Muscle of leg (tissue), 16 donors: ENCODE measurements at places on chromosomes 1 and 21.

DNA sequence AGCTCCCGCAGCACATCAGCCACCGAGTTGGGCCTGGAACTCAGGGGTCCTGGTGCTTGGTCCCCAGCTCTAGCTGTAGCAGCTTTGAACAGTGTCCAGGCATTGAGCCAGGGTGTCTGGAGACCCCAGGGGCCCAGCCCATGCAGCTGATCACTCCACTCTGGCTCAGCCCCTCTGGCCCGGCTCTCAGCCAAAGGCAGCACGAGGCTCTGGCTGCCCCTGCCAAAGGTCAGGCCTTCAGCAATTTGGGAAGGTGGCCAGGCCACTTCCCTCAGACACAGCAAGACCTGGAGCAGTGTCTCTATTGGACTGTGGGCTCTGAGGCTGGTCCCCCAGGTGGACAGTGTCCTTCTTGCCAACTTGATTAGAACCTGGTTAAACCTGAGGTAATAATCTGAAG lies 34.4 kb upstream of the RNF19B start:
- DNase-seq: peak; percentile 47

GRCh38 chr1:40679165-40679953 lies 12.1 kb upstream of the NFYC start:
- no peak for DNase-seq

DNA sequence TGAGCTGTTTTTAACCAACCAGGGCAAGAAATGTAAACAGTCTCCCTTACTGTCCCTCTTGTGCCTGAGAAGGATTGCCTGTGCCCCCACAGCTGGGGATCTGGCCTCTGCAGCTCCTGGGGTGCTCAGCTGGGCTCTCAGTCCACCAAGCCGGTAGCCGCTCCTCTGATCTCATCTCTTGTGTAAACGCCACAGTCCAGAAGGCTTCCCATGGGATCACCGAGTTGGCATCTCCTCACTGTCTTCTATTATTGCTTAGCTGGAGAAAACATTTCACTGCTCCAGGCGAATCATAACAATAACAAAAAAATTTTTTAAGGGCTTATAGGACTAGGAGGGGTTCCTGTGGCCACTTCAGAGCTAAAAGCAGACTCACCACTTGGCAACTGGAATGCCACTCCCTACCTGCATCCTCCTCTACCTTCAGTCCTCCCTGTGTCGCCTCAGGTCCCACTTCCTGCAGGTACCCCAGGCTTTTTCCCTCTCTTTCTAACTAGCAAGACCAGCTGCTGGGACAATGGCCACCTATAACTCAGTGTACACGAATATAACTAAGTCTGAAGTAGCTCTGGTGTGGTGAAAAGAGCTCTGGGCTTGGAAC lies 75.8 kb downstream of the ATP1A1 start:
- no peak for DNase-seq

DNA sequence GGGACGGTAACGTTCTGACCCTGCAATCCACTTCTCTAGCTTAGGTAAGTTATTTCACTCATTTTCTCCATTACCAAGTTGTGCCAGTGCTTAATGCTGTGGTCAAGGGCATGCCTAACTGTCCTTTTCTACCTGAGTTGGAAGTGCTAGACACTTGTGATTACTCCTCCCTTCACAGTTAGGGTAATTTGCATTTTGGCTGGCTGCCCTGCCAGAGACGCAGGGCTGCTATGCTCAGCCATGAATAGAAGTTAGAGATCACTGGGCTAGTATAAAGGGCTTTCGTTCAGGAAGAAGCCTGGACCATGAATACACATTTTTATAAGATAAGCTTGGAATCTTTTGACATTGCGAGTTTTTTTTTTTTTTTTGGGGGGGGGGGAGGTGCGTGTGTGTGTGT lies 633.2 kb upstream of the NEGR1 start:
- no peak for DNase-seq

GRCh38 chr21:42384989-42385388 lies 10.9 kb downstream of the TMPRSS3 start:
- DNase-seq: no peak

DNA sequence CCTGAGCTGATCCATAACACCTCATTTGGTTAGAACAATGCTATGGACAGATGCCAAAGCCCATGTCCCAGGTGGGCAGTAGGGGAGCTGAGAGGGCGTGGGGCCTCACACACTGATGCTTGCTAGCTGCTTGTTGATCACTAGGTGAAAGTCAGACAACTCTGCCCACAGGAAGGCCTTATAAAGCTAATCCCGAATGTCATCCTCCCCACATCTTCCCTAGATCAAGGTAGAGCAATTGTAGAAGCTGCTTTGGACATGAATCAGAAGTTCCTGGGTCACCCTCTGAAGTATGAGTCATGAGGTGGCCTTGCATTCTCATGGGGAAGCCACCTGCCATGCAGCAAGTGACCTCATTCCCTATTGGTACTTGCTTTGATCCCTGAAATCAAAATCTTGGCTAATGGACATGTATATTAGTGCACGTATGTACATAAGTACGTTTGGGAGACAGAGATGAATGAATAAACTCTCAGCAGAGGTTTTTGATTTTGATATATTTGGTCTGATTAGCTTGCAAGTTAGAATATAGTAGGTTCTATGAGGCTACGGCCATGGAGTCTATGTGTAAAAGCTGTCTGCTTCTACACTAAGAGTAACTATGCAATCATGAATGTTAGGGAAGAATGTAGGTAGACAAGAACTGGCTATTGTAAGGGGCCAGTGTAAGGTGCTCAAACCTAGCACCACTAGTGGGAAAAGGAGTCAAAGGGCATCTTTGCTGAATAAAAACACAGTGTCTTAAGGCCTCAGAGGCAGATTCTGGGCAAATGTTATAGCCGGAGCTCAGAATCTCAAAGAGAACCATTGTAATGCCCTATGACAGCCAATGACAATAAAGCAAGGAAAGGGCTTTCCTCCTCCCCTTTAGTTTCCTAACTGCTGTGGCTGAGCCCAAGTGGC lies 52.6 kb downstream of the ABCA4 start:
- DNase-seq: no peak

GRCh38 chr1:179129702-179130473 lies 48.0 kb downstream of the TOR3A start:
- peak; percentile 66 for DNase-seq

DNA sequence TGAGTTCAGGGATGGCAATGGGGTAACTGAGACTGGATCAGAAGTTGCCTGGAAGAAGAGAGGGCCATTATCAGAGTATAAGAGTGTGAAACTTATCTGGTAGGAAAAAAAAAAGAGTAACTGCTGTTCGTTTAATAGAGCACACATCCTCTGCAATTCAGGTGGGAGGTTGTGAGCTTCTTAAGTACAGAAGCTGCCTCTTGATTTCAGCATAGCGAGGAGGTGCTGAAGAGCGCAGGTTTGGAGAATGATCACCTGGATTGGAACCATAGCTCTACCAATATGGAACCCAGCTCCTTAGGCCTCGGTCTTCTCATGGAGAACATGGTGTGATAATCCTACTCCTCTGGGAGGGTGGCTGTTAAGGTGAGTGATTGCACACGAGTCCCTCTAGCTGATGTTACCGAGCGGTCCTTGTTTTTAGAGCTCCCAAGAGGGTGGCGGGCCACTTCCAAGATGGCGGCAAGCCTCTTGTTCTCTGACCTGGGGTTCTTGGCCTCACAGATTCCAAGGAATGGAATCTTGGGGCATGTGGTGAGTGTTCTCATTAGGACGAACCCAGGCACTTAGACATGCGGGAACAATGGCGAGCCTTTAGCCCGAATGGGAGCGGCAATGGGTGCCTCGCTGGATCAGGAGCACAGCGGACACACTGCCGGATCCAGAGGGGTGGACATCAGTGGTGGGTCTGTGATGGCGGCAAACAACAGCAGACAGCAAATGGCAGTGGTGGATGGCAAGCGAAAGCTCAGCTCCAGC lies 3.3 kb upstream of the MX1 start:
- DNase-seq: no peak

- peak; percentile 93 for DNase-seq
Measured at GRCh38 chr1:13965770-13966398, 265.9 kb downstream of the PRDM2 start.

GRCh38 chr1:64469977-64470664 lies at the start of gene CACHD1:
Gene CACHD1 (plus strand): TSS chr1:64470129. CDS start chr1:64470745, 616 bp downstream.
- DNase-seq: peak; percentile 94

DNA sequence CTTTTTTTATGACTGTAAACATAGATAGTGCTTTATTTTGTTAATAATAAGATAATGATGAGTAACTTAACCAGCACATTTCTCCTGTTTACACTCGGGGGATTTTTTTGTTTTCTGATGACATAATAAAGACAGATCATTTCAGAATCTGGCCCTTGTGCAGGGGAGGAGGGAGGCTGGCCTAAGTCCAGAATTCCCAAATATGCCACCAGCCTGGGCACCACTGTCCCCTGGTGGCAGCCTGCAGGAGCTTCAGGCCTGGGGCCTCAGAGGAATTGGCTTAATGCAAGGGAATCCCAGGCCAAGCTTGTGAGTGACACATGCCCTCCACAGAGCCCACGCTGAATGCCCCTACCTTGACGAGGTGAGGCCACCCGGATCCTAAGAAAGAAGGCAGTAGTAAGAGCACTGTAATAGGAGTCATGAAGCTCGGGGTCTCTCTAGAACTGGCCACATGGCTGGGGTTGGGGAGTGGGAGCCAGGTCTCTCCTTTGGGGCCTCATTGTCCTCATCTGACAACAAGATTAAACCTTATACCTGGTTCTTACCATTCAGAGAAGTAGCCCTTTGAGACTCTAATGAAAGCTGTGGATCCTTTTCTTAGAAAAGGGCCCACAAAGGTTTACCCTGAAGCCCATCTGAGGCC lies 24.1 kb downstream of the ETNK2 start:
- DNase-seq: peak; percentile 58

DNA sequence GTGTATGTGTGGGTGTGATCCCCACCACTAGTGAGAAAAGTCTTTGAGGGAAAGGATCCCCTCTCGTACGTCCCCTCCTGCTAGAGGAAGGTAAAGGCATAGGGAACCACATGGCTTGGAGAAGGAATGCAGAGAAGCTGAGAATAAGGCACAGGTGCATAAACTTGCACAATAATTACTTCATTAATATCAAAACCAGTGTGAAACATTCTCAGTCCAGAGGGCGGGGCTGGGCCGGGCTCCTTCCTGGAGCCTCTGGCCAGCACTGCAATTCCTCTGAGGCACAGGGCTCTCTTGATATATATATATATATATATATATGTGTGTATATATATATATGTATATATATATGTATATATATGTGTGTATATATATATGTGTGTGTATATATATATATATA lies 162.6 kb downstream of the TSEN15 start:
- DNase-seq: no peak

GRCh38 chr1:14929547-14930246 lies 223.8 kb upstream of the TMEM51 start:
- no peak for DNase-seq
